ENCODE measurements at places on chromosomes 5 and 9.

DNA sequence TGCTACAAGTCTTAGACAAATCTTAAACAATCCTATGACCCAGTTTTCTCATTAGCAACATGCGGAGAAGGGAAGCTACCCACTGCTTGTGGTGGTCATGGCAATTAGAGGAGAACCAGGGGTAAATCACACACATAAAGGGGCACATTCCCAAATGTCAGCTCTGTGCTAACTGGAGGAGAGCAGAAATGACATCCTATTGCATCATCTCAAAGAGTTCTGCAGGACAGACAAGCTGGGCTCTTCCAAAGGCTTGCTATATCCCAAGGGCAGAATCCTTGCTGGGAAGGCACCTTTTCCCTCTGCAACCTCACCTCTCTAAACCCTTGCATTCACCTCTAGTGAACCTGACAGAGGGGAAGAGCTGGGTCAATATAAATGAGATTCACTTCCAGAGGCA is 17.0 kb upstream of the WWC1 start:
- no peak for DNase-seq

DNA sequence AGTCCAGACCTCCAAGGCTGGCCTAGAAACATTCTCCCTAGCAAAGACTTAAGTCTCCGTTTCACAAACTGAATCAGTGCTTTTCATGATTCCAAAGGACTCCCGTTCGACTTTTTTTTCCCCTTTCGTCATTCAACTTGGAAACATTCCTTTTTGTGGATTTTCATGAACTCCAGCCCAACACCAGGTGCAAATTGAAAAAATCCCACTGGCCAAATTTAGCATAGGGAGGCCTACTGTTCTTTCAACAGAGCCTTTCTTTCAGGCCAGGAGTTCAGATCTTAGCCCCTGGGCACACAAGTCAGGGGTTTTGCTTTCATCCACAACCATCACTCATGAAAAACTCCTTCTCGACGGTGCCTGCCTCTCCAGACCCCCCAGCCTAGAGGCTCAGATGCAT is 285.3 kb downstream of the PIK3R1 start:
- DNase-seq = no peak

DNA sequence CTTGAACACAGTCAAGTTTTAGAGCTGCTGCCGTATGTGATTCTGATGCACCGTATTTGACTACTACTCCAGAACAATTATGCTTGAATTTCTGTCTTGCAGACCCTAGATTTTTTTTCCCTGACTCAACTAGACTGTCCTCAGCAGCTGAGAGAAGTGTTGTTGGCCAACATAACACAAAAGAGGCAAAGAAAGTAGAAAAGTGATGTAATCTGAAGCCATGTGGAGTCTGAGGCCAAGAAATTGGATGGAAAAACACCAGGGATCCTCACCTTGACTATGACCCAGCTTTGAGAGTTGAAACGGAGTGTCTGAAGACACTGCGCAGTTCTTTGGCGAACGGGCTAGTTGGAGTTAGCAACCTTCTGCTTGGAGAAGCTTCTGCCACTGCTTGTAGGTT is 36.3 kb upstream of the FGF1 start:
- DNase-seq = no peak

- DNase-seq = no peak
These were observed 56.3 kb upstream of the EXOC3 start for GRCh38 chr5:386432-387341.

- no peak for DNase-seq
These were observed 66.9 kb downstream of the TLR4 start for GRCh38 chr9:117771136-117771535.

DNA sequence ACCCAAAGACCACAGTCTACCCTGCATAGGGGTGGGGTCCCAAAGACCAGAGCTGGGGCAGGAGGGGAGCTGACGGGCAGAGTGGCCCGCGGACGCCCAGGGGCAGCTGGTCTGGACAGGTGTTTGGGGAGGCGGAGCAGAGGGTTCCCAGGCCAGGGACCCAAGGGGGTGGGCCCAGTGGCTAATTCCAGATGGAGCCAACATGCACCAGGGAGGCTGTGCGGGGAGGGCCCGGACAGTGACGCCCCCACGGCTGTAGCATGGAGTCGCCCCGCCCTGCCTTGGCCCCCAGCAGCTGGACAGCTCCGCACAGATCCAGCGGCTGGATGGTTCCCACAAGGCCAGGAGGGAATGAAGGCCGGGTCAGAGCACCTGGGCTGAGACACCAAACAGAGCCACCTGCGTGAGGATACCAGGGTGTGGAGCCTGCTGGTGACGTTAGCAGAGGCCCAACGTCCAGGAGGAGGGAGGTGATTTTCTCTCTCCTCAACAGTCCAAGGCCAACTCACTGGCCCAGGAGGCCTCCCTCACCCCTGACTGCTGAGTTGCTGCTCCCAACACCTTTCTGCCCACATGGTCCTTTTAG is 55.3 kb upstream of the EGFL7 start:
- no peak for DNase-seq

DNA sequence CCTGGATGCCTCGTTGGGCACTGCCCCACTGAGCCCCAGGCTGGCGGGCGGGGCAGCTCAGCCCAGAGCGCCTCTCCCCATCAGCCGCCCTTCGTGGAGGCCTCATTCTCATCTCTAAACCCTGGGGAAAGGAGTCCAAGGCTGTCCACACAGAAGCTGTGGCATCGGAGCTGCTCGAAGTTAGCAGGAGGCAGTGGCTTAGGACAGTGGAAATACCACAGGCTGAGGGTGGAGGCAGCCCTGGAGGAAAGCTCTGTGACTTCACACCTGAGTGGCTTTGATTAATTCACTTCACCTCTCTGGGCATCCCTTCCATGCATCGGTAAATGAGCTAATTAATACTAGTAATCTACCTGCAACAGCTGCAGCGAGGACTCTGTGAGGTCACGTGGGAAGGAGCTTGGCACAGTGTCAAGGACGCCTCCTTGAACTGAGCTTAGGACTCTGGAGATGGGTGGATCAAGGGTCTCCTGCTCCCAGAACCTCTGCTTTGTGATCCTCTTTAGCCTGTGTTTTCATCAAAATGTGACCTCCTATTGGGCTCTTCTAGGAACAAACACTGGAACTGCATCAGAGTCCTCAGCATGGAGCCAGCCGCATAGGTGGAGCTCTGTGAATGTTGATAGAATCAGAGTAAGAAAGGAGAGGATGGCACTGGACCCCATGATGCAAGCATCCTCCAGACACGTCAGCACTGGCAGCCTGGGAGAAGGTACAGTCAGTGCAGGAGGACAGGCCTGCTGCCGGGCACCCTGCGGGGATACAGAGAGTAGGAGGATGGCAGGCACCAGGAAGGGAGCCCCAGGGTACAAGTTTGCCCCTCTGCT is 842 bp upstream of the ANGPTL2 start:
- DNase-seq = no peak

DNA sequence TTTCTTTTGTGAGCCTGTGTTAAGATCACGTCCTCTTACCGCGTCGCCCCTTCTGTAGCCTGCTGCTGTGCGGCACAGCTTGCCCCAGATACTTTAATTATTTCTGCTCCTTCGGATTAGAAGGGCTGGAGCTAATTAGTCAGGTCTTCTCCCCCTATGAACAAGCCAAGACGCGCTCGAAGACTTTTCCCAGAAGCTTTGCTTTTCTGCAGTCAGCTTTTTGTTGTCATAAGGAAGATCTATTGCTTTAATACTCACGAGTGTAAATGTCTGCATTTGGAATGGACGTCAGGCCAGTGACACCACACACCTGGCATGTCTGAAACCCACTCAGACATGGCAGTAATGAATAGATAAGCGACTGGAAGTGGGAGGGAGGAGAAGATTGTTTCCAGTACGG is 37.0 kb downstream of the PRUNE2 start:
- no peak for DNase-seq

- no peak for DNase-seq
These were observed 1.8 kb downstream of the TLX3 start for GRCh38 chr5:171310819-171311321.

- DNase-seq = no peak
These were observed 84.6 kb downstream of the HMHB1 start for GRCh38 chr5:143896516-143896915.

DNA sequence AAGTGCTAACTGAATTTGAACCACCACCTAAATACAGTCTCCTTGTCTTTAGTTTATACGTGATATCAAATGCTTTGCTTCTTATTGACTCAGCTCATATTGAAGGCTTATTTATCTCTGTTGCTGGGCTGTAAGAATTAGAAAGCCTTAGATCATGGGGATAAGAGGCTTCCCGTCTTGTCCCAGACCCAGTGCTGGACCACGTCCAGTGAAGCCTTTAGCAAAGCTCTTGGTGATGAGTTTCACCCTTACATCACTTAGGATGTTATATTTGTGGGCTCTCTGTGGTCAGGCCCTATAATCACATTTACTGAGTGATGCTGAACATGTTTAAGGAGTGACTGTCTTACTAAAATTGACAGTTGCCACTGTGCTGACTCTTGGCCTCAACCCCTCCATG is 11.2 kb downstream of the FAM240B start:
- DNase-seq = no peak

DNA sequence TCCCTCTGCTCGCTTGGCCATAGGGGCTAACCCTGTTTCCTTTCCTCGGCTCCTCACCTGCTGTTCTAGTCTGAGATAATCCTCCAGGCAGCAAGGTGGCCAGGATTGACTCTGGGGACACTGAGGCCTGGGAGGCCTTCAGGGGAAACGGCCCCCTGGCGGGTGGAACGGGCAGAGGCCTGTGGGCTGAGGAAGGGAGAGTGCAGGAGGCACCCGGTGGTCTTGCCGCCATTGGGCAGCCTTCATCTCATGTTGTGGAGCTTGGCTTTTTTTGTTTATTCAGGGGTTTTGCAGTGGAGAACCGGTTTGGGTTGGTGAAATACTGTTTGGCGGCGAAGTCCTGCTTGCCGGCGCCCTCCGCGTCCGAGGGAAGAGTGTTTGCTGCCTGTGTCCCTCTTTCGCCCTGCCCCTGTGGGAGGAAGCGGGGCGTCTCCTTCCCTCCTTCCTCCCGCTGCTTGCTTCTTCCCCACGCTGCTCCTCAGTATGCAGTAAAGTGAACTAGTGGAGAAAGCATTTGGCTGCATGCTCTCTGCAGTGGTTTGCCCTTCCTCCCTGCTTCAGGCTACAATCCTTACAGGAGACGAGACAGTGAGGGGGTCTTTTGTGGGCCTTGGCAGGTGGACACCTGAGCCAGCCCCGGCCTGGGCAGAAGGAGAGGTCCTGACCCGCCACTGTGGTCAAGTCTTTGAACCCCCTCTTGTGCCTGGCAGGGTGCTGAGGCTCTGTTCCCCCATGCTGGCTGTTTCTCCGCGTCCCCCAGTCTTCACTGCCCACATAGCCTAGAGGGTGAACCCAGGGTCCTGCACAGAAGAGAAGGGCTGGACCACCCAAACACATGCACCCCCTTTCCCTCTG is 30.8 kb upstream of the PRDM12 start:
- DNase-seq = no peak

GRCh38 chr5:64566310-64566916 is 60.6 kb downstream of the RGS7BP start:
- no peak for DNase-seq

GRCh38 chr5:141369994-141370848 is at the start of gene PCDHGB3:
TSS of gene PCDHGB3 (plus strand) at chr5:141370242. CDS start at chr5:141370395, 153 bp downstream.
- no peak for DNase-seq

GRCh38 chr5:112979723-112980122 is 3.1 kb downstream of the DCP2 start:
- no peak for DNase-seq

- no peak for DNase-seq
These were observed 175.0 kb upstream of the PHYKPL start for GRCh38 chr5:178407646-178408045.

GRCh38 chr5:35478856-35479682 is 138.6 kb upstream of the SPEF2 start:
- no peak for DNase-seq

- DNase-seq = no peak
These were observed 85.1 kb downstream of the OTULIN start for GRCh38 chr5:14749579-14750101.

DNA sequence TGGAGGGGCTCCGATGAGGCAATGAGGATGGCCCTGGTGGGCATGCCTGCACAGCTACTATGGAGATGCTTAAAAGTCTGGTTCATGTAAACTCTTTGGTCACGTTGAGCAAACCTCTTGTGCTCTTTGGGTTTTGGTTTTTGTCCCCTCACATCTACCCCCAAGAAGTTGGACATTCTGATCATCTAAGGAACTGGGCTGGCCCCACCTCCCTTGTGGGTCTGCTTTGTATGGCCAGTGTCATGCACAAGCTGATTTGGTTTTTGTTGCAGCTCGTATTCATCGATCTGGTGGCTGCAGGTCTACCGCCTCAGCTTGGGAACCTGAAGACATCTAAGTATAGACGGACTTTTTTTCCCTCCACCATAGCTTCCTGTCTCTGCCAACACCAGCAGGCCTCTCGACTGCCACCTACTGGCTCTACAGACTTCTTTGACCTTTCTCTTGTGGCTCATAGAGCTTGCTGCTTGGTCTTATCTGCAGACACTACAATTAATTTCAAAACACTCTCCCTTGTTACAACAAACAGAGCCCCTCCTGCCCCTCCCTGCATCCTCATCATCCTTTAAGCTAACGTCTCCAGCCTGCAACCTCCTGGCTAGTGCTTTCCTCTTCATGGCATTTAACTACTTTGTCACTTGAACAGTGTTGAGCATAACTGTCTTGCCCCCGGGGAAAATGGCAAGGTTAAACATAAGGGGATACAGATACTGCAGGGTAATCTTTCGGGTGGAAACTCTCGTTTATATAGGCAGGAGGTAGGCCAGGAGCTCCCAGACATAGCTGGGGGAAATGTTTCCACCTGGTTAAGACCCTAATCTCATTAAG is 34.5 kb downstream of the TSTD2 start:
- DNase-seq = peak; percentile 44

GRCh38 chr5:138503487-138504270 is 38.4 kb downstream of the EGR1 start:
- peak; percentile 40 for DNase-seq

- no peak for DNase-seq
These were observed 759.1 kb downstream of the PRELID2 start for GRCh38 chr5:145076040-145076439.

GRCh38 chr5:66515209-66515608 is 81.0 kb upstream of the MAST4 start:
- DNase-seq = no peak

DNA sequence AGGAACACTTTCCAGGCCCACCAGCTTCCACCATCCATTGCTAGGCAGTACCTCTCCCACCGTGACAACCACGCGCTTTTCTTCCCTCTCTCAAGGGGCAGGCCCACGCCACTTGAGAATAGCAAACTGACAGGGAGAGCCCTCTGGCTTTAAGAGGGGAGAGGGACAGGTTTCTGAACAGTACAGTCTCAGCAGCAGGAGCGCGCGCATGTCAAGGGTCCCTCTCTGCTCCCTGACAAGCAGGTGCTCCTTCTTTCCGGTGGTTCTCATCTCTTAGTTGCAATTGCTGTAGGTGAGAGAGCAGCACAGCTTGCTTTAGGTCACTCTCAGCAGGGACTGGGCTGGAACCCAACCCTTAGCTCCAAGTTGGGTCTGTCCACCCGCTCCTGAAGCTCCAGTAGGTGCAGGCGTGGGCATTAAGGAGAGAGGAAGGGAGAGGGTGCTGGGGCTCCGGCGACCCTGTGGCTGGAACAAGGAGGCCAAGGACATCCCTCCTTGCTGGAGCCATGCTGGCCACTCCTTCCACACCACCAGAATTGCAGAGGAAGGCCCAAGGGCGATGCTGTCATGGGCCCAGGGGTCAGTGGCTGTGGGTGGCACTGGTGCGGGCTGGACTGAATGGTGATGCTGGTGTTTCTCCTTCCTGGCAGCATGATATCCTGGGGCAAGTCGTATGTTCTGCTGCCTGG is 9.0 kb upstream of the PHF2 start:
- DNase-seq = no peak

GRCh38 chr5:99030906-99031440 is 102.2 kb upstream of the CHD1 start:
- no peak for DNase-seq

GRCh38 chr9:136562746-136563495 is 17.1 kb upstream of the NOTCH1 start:
- DNase-seq = no peak

Data from NCI-H446 treated with DMSO at 0.1 percent for 48 hours (cell line).